ENCODE measurements at places on chromosomes 3 and 15.

DNA sequence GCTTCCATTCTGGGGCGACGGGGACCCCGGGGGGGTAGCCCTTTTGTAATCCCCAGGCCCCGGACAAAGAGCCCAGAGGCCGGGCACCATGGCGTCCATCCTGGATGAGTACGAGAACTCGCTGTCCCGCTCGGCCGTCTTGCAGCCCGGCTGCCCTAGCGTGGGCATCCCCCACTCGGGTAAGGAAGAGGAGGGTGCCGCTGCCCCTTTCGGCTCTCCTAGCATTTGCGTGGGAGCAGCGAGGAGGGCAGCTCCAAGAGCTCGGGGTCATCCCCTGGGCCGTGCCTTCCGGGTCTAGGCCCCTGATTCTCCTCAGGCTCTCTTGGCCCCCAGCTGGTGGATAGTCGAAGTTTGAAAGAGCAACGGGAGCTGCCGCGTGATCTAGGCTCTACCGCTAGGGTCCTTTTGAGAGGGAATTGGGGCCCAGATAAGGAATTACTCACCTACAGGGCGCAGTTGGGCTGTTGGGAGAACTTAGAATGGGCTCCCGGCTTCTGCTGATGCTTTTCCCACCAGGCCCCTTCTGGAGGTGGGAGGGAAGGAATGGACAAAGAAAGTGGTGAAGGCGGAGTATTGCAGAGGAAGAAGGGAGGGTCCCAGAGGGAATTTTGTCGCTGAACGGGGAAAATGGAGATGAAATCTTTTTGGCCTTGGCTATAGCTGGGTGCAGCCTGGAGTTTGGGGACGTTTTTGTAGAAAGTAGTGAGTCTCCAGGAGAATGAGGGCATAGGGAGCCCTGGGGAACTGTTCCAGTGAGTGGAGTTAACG lies 615 bp downstream of the VPS18 start:
- DNase-seq, result peak; percentile 83

GRCh38 chr3:147864754-147865354 lies 455.7 kb downstream of the ZIC1 start:
- DNase-seq, result no peak

DNA sequence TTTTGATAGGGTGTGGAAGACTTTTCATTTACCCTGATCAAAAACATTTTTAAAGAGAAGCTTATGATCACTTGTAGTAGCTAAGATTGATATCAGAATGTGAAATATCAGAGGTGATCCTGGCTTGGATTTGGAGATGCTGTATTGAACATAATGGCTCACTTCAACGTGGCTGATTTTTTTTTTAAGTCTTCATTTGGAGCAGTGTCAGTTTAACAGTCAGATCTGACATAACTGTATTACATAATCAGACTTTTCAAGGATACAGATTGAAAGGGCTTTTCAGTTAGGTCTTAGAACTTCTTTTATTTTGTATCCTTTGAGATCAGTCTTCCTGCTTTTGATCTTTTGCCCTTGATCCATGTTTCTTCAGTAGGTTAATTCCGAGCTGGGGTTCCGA lies 98.5 kb downstream of the ITPR1 start:
- DNase-seq, result no peak

DNA sequence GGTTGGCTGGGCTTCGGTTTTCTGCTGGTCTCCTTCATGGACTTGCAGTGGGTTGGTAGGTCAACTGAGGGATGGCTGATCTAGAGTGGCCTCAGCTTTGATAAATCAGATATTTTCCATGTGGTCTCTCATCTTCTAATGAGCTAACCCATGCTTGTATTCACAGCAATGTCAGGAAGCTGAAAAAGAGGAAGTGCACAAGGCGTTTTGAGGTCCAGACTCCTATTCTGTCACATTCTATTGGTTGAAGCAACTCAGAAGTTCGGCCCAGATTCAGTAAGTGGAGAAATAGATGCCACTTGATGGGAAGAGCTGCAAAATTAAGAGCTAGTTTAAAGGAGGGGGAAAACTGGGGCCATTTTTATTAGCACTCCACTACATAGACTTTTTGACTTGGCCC lies 361.2 kb downstream of the DIPK2A start:
- DNase-seq, result no peak

DNA sequence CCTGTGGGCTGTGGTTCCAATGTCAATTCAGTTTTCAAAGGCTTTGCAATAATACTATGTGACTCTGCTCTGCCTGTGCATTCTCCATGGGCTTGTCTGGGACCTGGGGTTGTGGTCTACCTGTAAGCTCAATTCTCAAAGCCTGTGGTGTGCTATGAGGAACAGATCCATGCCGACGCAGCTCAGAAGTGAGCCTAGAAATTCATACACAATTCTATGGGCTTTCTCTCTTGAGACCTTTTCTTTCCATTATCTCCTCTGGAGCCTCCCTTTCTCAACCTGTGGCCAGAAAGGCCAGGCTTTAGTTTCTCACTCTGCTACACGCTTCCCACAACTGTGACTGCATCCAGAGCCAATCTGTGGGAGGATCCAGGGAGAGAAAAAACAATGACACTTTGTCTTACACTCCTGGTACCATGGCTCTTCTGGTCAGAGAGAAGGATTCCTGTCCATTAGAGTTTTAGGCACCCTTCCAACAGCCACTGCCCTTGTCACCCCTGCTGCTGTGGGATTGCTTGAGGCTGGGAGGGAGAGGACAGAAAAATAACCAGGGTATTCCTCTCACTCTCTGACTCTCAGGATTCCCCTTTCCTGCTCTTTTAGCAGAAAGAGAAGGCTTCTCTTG lies 34.1 kb upstream of the KLF13 start:
- DNase-seq, result no peak

DNA sequence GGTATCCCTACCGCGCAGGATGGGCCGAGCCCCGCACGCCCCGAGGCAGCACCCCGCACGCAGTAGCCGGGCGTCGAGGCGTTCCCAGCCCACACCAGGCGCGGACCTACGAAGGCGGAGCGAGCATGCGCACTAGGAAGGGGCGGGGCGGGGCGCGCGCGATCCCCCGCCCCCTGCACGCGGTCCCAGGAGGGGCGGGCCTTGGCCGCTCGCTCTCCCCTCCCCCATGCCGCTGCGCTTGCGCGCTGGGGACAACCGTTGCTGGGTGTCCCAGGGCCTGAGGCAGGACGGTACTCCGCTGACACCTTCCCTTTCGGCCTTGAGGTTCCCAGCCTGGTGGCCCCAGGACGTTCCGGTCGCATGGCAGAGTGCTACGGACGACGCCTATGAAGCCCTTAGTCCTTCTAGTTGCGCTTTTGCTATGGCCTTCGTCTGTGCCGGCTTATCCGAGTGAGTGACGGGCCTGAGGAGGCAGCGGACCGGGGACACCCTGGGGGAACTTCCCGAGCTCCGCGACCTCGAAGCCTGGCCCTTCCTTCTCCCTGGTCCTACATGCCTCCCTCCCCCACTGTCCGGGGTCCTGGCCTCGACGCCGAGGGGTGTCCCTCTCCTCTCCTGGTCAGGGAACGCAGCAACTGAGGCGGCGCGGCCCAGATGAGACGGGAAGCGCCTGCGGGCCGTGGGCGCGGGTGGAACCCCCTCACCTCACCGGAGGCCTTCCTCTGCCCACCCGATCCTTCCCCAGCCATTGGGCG lies at the start of gene SPESP1:
TSS of gene SPESP1 (plus strand) at position 258 of the 755 bp plus-strand sequence. CDS start at position 387, 129 bp downstream.
- DNase-seq, result no peak

GRCh38 chr3:135106445-135106844 lies 311.4 kb downstream of the EPHB1 start:
- DNase-seq, result no peak

- peak; percentile 47 for DNase-seq
Measured at GRCh38 chr15:73781038-73781925, 28.1 kb upstream of the INSYN1 start.

- no peak for DNase-seq
Measured at GRCh38 chr3:79531566-79532295, 236.1 kb downstream of the ROBO1 start.

- no peak for DNase-seq
Measured at GRCh38 chr3:34882764-34883163, 756.6 kb upstream of the ARPP21 start.

DNA sequence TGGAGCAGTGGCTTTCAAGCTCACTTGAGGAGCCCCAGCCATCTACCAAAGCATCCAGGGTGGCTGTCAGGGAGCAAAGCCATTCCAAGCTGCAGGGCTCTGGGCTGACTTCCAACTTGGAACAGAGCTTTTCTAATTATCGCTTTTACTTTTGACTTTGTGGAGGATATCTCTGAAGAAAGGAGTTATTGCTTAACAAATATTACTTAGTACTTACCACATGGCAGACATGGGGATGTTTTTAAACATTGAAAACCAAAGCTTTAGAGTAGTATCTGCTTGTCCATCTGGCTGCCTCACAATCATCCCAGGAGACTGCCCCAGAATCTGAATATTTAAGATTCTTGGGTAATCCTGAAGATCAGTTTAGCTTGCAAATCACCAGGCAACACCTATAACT lies 8.9 kb downstream of the TAGLN3 start:
- peak; percentile 28 for DNase-seq

- no peak for DNase-seq
Measured at GRCh38 chr3:143658861-143659260, 189.4 kb downstream of the SLC9A9 start.

DNA sequence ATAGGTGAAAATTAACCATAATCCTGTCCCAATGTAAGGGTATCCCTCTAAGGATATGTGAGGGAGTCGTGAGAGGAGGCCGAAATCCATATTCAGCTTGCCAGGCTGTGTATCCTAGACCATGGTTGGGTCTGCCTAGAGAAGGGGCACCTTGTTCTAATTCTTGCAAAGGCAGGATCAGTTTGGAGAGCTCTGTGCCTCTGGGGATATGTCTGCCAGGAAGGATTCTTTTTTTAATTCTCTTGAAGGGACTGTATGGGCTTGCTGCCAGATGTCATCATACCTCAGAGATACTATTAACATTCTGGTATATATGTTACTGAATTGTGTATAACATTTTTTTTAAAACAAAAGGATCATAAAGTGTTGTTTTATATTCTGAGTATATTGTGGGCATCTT lies 2.4 kb downstream of the ATP1B3 start:
- DNase-seq, result peak; percentile 36

GRCh38 chr3:73523661-73524060 lies 101.1 kb downstream of the PDZRN3 start:
- no peak for DNase-seq

DNA sequence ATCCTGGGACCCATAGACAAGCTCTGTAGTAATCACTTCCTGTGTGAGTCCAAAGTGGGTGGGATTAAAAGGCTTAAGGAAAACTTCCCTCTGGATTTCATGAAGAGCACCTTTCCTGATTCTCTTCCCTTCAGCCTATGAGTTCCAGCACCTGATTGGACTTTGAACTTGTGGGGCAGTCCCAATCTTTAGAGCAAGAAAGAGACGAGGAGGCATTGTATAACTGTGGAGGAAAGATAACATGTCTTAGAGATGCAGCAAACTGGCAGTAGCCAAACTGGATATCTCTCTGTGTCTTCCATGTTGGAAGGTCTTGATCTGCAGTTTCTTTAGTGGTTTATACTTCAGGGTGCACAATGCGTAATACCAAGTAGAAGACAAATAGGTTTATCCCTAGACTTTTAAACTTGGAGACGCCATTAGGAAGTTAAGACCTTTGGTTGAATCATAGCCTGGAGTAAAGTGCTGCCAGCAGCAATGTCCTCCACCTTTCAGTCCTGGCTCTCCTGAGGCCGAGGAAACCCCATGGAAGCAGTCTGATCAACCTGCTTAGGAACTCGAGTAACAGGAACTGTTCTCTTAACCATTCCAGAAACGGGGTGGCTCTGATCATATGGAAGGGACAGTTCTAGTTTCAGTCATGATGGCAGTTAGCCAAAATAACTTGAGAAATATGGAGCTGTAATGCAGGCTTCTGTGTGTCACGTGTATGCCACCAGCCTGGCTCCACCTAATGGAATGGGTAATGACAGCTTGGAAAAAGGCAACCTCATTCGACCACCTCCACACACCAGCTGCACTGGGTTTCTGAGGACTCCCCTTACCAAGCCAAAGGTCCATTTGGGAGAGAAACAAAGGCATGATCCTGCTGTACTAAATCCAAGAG lies 4.7 kb downstream of the EIF1B start:
- no peak for DNase-seq

DNA sequence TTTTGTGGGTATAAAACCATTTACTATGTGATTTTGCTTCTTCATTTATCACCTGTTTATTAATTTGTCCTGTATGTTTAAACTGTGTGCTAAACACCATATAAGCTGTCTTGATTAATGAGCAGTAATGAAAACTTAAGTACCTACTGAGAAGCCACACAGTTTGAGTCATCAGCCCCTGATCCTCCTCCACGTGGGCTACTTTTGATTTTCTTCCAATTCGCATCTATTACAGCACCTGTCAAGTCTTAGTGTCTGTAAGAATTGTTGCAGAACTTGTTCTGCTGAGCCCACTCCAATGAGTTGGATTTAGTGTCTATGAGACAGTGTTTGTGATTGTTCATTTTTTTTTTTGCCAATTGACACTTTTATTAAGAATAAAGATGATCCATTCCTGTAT lies 16.8 kb downstream of the EPHA6 start:
- no peak for DNase-seq

- peak; percentile 32 for DNase-seq
Measured at GRCh38 chr3:121411523-121411922, 134.3 kb downstream of the POLQ start.

- no peak for DNase-seq
Measured at GRCh38 chr15:29055876-29056275, 170.1 kb downstream of the APBA2 start.

DNA sequence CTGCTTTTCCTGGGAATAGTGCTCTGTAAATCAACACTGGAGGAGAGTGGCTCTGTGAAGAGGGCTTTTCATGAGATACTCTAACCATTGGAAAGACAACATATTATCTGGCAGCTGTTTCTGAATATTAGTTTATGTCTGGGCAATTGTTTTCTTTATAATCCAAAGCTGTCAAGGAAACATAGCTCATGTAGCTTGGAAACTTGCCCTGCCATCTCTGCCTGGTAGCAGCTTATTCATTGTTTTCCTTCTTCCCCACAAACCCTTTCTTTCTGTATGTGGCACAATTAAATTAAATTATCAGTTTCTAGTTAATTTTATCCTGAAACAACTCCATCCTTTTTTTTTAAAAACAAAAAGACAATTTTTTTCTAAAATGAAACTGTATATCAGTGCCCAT lies 160.0 kb downstream of the EDEM1 start:
- no peak for DNase-seq

GRCh38 chr3:149003653-149004305 lies 12.4 kb downstream of the GYG1 start:
- no peak for DNase-seq

- no peak for DNase-seq
Measured at GRCh38 chr3:131431754-131432153, 50.2 kb downstream of the NUDT16 start.

GRCh38 chr3:192844836-192845525 lies 72.7 kb downstream of the MB21D2 start:
- peak; percentile 77 for DNase-seq
